ENCODE measurements at places on chromosomes 2 and 18. TPM values are rescaled to one million over a fixed set of nuclear protein-coding genes. Genes with fewer than 3 reads are reported as not detected.

RNASEH1 gene
- polyA plus RNA-seq = 6.3 TPM

OLA1 gene
- polyA plus RNA-seq = 42.2 TPM

TSGA10 gene
- polyA plus RNA-seq = 2.5 TPM

ANKRD29 gene
- polyA plus RNA-seq = 7.2 TPM

SULT1C4 gene
- 0.30 TPM for polyA plus RNA-seq

DNA sequence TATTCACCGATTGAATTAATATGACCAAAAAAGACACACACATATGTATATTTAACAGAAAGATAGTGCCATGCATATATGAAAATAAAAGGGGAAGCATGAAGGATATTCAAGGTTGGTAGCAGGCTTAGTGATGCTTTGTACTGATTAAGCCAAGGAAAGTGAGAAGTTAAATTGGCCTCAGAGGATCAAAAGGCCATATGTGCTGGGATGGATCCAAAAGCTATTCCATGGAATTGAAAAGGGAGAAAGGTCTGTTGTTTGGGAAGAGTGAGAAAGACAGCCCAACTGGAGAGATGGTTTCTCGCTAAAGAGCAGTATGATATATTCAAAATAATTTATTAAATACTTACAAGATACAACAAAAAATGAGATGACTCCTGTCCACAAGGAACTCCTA, 65.9 kb downstream of the INSIG2 start:
- no peaks in the 10 kb centered on the region for H3K27me3 ChIP-seq
- DNase-seq = no peak
- H3K27ac ChIP-seq = no peak overlapping the region
- no peaks in the 10 kb centered on the region for H3K4me1 ChIP-seq
- H3K4me3 ChIP-seq = no peak overlapping the region

DNA sequence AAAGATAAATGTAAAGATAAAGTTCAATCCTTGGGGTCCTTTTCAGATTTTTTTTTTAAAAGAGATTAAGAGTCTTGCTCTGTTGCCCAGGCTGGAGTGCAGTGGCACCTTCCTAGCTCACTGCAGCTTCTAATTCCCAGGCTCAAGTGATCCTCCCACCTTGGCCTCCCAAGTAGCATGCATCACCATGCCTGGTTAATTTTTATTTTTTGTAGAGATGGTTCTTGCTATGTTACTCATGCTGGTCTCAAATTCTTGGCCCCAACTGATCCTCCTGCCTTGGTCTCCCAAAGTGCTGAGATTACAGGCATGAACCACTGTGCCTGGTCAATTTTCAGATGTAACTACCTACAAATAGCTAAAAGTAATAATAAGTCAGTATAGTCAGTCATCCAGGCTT, 21.1 kb downstream of the NFE2L2 start:
- no peak overlapping the region for H3K4me3 ChIP-seq
- peaks cover 94% of the 10 kb centered on the region for H3K4me1 ChIP-seq
- DNase-seq = no peak
- peaks cover 3% of the 10 kb centered on the region for H3K36me3 ChIP-seq
- peak overlapping the region; percentile 82 for H3K27ac ChIP-seq

GRCh38 chr2:99101697-99102096, 39.8 kb upstream of the C2orf15 start:
- no peaks in the 10 kb centered on the region for H3K27me3 ChIP-seq
- no peaks in the 10 kb centered on the region for H3K36me3 ChIP-seq
- no peak overlapping the region for H3K27ac ChIP-seq
- no peaks in the 10 kb centered on the region for H3K4me1 ChIP-seq

DNA sequence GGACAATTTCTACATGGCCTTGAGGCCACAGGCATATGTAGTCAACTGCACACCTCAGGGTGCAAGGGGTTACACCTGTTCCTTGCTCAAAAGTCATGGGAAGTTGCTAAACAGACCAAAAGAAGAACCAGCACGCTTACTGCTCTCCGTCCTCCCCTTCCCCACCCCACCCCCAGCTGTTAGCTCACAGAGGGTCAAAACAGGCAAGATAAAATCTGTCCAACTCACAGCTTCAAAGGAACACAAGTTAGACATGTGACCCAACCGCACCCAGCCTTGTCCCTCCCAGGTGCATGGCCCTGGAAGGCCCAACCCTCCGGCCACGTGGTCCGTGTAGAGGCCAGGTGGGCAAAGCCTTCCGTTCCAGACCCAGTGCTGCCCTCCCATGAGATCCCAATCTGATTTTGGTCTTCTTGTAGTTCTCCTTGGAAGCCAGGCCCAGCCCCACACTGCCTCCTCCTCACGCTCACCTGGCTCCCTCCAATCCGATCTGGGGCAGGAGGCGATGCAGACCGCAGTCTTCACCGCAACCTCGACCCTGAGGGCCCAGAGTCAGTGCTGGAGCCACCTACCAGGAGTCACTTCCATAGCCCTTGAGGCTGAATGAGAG, 14.5 kb upstream of the ASPRV1 start:
- peak; percentile 90 for DNase-seq
- H3K4me3 ChIP-seq = peak overlapping the region; percentile 62
- peak overlapping the region; percentile 60 for H3K27ac ChIP-seq

DNA sequence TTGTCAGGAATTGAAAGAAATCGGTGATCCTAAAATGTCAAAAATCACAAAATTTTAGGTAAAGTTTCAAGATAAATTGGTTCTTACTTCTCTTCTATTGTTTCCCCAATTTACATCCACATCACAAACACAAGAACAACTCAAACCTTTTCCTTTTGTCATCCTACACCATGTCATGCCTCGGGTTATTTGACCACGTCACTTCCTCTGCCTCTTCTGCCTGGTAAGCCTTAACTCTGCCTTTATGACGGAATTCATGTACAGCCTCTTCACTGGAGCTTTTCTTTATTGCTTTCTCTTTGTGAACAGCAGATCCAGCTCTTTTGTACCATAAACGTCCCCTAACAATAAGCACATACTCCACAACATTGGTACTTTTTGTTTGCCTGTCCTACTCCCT, 258.0 kb downstream of the DPP10 start:
- no peak overlapping the region for H3K4me3 ChIP-seq
- DNase-seq = no peak
- no peak overlapping the region for H3K27ac ChIP-seq
- no peaks in the 10 kb centered on the region for H3K27me3 ChIP-seq
- no peaks in the 10 kb centered on the region for H3K4me1 ChIP-seq
- no peaks in the 10 kb centered on the region for H3K36me3 ChIP-seq

DNA sequence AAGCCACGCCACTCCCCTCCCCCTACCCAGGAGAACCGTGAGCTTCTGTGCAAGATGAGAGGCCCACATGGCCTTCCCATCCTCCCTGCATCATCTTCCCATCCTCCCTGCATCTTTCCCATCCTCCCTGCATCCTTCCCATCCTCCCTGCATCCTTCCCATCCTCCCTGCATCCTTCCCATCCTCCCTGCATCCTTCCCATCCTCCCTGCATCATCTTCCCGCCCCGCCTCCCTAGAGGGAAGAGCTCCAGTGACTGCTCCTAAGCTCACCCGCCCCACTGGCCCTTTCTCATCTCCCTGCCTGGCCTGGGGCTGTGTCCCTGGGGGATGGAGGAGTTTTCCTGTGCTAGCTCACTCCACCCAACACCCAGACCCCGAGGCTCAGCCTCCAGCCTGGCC, 93.3 kb upstream of the ASAP2 start:
- peak; percentile 37 for DNase-seq
- no peak overlapping the region for H3K4me3 ChIP-seq
- H3K36me3 ChIP-seq = no peaks in the 10 kb centered on the region
- H3K27ac ChIP-seq = no peak overlapping the region

GRCh38 chr18:75926811-75927210, 499.3 kb upstream of the SMIM21 start:
- H3K4me3 ChIP-seq = no peak overlapping the region
- DNase-seq = no peak
- H3K36me3 ChIP-seq = no peaks in the 10 kb centered on the region
- no peaks in the 10 kb centered on the region for H3K4me1 ChIP-seq
- no peak overlapping the region for H3K27ac ChIP-seq
- H3K27me3 ChIP-seq = no peaks in the 10 kb centered on the region

GRCh38 chr2:215815960-215816359, 197.4 kb downstream of the MREG start:
- H3K4me3 ChIP-seq = no peak overlapping the region
- no peak overlapping the region for H3K27ac ChIP-seq
- peaks cover 16% of the 10 kb centered on the region for H3K4me1 ChIP-seq
- H3K36me3 ChIP-seq = no peaks in the 10 kb centered on the region
- H3K27me3 ChIP-seq = no peaks in the 10 kb centered on the region
- no peak for DNase-seq
